ENCODE measurements at places on chromosomes 3 and 15.

DNA sequence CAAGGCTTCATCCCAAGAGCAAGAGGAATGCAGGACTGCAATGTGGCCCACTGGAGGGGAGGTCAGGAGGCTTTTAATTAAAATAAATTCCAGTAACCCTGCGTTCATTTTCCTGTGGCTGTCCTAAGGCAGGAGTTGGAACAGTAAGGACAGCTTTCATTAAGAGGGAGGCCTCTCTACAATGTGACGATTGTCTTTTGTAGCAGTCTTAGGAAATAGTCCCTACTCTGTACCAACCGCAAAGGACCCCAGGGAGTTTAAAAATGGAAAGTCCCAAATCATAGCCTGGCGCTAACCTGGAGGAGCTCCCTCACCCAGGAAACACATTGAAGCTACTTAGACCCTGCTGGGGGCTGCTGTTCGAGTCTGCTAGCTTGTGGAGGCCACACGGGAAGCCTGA lies 62.8 kb downstream of the SYNM start:
- DNase-seq = no peak

GRCh38 chr3:56610669-56611335 lies 53.8 kb downstream of the CCDC66 start:
- no peak for DNase-seq

DNA sequence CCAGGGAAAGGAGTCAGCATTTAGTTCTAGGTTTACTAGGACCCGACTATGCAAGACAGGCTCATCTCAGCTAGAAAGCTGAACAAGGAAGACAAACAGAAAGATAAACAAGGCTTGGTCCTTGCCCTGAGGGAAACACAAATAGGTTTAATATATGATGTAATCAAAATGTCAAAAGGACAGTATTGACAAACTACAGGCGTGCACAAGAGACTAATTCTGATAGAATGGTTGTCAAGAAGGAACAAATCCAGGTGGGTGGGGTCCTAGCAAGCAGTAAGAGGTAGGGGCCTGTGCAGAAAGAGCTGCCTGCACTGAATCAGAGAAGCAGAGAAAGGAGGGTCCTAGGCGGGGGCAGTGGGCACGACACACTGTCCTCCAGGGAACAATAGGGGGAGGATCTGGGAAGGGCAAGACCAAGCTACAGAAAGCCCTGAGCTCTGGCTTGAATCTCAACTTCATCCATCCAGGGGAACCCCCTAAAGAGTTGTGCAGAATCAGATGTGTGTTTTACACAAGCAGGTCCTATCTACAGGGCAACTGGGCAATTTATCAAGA lies 23.4 kb downstream of the RFTN1 start:
- no peak for DNase-seq

DNA sequence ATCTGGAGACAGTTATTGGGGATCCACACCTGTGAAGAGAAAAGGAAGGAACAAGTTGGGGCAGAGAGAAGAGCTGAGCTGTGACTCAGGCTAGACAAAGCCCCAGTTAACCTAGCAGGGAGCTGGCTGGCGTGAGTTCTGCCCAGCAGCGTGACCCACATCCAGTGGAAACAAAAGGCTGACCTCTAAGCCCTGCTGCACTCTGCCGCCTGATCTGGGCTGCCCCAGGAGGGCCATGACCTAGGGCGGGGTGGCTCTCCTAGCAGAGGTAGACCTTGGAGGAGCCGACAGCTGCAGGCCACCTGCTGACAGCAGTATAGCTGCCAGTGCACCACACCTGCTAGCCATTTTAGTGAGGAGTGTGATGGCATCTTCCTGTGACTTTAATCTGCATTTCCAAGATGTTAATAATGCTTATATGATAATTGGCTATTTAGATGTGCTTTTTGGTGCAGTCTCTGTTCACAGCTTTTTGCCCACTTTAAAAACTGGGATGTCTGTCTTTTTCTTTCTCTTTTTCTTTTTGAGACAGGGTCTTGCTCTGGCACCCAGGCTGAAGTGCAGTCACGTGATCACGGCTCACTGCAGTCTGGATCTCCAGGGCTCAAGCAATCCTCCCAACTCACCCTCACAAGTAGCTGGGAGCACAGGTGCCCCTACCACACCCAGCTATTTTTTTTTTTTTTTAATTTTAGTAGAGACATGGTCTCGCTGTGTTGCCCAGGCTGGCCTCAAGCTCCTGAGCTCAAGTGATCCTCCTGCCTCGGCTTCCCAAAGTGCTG lies 78.1 kb downstream of the LSM3 start:
- DNase-seq = no peak

DNA sequence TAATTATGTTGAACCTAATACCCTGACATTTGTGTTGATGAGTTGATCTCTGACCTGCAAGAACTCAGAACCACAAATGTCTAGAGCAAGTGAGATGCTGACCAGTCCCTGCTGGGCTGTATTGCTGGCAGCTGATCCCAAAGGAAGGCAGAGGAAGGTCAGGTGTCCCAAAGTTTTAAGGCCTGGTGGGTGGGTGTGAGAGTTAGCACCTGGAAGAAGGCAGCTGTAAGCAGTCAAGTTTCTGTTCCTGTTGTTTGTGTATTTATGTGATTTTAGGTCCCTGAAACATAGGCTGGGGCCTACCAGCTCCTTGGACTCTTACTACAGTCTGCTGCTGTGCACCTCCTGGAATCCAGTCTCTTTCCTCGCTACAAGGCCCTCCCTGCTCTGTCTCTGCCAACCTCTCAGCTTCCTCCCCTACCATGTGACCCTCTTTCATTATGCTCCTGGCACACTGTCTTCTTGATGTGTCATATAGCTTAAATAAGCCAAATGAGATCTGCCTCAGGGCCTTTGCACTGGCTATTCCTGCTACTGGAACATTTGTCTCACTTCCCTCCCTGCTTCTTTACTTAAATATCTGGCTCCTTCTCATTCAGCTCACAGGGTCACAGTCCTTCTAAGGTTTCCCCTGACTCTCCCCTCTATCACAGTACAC lies 31.0 kb upstream of the ATOSA start:
- no peak for DNase-seq

- DNase-seq = no peak
These were observed 1053.5 kb downstream of the SI start for GRCh38 chr3:164024786-164025185.

DNA sequence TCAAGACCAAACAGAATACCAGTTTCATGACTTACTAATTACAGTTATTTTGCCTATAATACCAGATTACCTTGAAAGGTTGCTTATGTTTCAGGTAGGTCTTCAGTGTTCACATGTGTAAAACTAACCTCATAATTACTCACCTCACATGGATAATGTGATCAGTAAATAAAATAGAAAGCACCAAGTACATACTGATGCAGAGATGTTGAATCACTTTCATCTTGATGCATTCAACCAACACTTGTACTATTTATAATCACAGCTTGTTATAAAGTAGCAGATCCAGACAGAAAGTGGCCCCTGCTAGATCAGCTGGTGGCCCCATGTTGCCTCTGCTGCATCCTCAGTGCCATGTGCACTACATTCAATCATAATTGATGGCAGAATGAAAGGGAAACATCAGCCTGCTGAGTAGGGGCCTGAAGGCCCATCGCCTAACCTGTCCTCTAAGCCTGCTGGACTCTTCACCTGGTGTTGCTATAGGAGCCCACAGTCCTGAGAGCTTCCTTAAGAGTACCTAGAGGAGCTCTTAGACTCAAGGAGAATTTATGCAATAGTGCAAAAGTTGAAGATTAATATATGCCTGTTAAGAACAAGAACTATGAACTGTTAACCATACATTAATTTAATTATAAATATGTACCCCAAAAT lies 154.3 kb downstream of the PLCL2 start:
- no peak for DNase-seq

DNA sequence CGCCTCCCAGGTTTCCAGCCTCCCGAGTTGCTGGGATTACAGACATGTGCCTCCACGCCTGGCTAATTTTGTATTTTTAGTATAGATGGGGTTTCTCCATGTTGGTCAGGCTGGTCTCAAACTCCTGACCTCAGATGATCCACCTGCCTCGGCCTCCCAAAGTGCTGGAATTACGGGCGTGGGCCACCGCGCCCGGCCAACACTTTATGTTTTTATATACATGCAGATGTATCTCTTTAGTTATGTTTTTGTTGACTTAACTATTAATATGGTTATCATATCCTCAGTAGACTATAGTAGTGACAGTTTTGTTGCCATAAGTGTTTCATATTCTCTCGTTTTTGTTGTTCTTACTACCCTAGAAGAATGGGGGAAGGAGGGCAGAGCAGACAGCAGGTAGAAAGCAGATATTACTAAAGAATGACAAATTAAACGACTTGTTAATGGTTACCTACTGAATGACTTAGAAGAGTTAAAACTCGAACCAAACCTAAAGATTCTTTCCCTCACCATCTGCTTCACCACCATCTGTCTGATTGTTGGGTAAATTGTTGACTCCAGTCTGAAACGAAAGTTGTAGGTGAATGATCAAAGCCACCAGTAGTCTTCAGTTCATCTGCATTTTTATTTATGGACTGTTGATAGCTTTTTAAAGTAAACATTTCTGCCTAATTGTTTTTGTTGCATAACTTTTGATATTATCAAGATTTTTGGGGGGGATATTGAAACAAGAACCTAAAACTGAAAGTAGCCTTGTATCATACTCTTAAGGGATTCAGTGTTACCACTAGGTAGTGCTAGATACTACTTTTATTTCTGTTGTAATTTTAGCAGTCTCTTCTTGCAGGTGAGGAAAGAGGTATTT lies 89.3 kb downstream of the RASA2 start:
- peak; percentile 27 for DNase-seq

DNA sequence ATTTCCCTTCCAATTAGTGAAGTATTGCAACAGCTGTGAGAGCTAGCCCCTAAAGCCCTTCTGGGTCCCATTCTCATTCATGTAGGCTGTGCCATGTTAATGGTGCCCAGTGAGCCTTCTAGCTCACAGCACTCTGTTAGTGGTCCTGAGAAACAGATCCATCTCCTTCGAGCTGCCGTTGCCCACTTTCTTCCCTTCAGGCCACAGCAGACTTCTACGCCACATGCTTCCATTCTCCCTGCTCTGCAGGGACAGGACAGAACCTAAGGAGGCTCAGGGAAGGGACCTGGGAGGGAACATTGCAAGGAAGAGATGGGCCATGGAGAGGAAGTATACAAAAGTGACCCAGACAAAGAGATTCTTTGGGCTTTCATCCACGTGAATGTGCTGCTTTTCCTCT lies 11.7 kb upstream of the STARD5 start:
- DNase-seq = no peak

GRCh38 chr15:33503681-33504080 lies 192.9 kb downstream of the RYR3 start:
- no peak for DNase-seq

- DNase-seq = no peak
These were observed 7.8 kb upstream of the CD200R1 start for GRCh38 chr3:112982710-112983109.

- DNase-seq = no peak
These were observed 279.9 kb downstream of the PTPRG start for GRCh38 chr3:61841111-61841845.

GRCh38 chr3:46865546-46865945 lies 2.3 kb upstream of the MYL3 start:
- no peak for DNase-seq

GRCh38 chr15:79858469-79858868 lies 38.3 kb downstream of the MTHFS start:
- DNase-seq = no peak

GRCh38 chr3:179421500-179421899 lies 29.8 kb downstream of the GNB4 start:
- DNase-seq = peak; percentile 37

DNA sequence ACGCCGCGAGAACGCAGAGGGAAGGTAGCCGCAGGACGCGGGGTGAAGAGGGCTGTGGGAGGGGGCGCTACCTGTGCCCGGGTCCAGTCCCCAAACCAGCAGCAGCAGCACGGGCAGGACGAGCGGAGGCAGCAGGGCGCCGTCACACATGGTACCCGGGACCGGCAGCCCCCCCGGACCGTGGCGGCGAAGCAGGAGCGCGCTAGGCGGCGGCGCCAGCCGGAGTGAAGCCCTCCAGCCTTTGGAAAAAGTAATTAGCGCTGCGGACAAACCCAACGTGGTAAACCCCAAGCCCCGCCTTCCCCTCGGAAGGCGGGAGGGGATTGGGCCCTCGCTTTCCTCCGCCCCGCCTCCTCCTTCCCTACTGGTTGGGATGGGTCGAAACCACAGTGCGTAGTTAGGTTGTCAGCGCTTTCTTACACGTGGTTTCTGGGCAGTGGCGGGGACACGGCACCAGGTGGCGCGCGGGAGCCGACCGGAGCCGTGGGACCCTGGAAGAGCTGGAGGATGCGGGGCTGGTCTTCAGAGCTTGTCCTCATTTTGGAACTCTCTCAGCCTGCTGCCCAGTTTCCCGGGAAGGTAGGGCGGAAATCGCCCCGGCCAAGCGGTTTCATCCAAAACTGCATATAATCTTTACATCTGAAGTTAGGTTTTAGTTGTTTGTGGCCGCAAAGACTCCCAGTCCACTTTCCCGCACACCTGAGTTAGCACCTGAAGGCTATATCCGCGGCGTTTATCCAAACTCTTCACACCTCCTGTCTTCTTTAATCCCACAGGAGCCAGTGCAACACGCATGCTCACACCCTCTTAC lies at the start of gene ADAMTS17:
Gene ADAMTS17, minus strand, starts transcription at position 226 of the 811 bp plus-strand sequence. Its CDS starts 76 bp downstream, at position 150.
- peak; percentile 97 for DNase-seq

DNA sequence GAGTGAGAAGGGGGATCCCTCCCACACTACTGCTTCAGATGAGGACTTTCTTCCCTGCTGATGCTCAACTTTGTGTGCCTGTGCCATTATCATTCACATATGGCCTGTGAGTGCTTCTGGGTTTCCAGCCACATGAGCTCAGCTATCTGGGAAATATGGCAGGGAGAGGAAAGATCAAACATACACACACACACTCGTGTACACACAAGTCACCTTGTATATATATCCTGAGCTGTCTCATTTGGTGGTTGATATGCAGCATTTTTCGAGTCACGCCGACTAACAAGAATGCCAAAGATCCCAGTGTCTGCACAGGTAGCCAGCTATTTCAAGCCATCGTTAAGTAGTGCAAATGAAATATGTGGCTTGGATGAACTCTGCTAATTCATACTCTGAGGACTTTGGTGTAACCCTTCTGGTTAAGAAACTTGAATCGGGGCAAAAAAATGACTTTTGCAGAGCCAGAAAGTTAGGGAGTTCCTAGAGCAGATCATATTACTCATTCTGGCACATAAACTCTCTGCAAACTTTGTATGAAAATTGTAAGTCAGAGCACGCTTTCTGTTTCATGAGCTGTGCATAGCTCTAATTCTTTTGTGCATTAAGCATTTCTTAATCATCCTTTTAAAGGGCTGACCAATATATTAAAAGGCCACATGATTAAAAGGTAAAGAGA lies 24.9 kb upstream of the WNT5A start:
- DNase-seq = no peak

- DNase-seq = no peak
These were observed 257.7 kb upstream of the UBE2E1 start for GRCh38 chr3:23547905-23548650.

GRCh38 chr3:4674216-4674615 lies 181.1 kb downstream of the ITPR1 start:
- no peak for DNase-seq
